ENCODE measurements at places on chromosomes 6 and 20.

DNA sequence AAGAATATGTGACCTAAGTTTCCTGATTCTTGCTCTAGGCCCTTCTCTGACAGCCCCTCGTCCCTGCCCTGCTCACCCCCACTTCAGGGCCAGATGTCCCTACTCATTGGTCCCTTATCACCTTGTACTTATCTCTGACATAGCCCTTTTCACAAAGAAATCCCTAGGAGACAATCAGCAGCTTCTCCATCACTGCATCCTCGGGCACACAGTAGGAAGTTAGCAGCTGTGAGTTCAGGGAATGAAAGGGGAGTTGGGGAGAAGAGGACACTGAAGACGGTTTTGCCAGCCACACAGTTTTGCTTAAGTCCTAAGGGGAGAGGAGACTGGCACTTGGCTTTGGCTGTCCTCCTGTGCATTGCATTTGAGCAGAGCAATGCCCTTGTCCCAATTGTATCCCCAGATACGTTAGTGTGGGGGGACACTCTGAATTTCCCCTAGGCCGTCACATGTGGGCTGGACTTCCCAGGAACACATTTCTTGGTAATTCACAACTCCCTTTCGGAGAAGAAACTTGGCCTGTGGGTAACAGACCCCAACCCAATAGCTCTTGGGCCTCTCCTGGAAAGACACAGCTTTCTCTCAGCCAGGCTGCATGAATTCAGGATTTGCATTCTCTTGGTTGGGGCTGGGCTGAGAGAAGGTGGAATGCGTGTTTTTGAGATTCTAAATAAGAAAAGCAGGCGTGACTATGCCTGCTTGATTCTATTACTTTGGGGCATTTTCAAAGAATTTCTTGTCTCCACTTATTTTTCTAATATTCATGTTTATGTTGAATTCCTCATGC is 177.6 kb downstream of the UST start:
- no peak for DNase-seq

GRCh38 chr20:48478806-48479585 is 348.8 kb downstream of the PREX1 start:
- DNase-seq, result no peak

- DNase-seq, result no peak
These were observed 315.7 kb downstream of the TRDN start for GRCh38 chr6:123321020-123321419.

DNA sequence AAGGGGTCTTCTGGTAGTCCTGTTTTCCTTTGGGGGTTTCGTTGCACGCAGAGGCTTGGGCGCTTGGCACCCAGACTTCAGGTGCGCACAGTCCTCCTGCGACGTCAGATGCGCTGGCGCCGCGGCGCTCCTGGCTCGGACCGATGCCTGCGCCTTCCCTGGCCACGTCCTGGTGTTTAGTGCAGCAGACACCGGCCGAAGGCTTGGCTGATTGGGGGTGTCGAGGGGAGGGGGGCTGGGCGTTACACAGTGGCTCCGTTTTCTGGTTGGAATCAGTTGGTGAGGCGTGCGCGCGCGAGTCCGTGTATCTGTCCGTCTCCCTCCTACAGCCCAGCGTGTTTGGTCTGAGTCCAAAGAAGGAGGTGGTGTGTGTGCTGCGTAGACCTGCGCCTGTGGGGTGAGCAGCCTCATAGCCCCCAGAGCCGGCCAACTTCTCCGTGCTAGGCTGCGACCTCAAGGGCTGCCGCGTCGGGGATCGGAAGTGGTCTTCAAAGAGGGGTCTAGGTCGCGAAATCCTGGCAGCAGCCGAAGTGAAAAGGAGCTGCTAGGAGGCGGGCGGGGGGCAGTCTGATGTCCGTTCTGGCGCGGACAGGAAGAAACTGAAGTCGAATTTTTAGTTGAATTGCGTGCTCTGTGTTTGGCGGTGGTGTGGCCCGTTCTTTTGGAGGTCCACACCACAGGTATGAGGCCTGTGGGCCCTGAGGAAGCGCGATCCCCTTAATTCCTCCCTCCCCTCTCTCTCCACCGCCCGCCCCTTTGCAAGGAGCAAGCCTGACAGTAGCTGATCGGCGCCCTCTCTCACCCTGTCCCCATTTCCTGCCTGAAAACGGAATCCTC is 1.5 kb downstream of the SYNDIG1 start:
- no peak for DNase-seq

DNA sequence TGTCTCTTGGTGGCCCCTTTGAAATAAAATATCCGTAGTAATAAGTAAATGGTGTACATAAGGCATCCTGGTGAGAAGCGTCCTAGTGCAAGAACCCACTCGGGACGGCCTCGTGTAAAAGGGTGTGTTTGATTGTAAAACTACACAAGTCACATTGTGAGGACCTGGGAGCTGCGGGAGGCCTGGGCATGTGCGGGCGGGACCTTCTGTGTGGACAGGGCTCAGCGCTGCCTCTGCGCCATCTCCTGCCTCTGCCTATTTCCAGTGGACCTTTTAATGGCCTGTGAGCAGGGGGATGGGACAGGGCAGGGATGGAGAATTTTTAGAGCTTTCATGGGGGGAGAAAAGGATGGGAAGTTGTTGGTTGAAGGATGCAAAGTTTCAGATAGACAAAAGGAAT is 25.3 kb upstream of the KIF25 start:
- DNase-seq, result no peak

- DNase-seq, result no peak
These were observed 20.9 kb upstream of the KCNK16 start for GRCh38 chr6:39343396-39343870.

- no peak for DNase-seq
These were observed 645.9 kb downstream of the GRIK2 start for GRCh38 chr6:102039441-102039840.

DNA sequence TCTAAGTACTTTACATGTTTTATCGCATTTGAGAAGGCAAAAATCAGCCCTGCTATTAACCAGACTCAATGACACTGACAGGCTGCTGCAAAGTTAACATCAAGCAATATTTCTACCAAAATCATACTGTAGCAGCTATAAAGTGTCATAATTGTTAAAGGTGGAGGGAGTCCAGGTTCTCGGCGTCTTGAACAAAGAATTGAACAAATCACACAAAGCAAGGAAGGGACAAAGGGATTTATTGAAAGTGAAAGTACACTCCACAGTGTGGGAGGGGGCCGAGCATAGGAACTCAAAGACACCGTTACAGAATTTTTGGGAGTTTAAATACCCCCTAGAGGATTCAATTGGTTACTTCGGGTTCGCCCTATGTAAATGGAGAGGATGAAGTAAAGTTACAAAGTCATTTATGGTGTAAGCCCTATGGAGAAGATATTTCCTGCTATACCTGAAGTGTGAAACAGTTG is 12.9 kb upstream of the ZNF391 start:
- no peak for DNase-seq

GRCh38 chr6:151634336-151634720 is 140.5 kb downstream of the CCDC170 start:
- no peak for DNase-seq

Data from iris pigment epithelial cell (primary cell).